Ovary (tissue), 10 donors: ENCODE measurements at places on chromosomes 6 and 20.

- no peak for DNase-seq
Observed at GRCh38 chr6:145561095-145562072, 173.9 kb downstream of the EPM2A start.

DNA sequence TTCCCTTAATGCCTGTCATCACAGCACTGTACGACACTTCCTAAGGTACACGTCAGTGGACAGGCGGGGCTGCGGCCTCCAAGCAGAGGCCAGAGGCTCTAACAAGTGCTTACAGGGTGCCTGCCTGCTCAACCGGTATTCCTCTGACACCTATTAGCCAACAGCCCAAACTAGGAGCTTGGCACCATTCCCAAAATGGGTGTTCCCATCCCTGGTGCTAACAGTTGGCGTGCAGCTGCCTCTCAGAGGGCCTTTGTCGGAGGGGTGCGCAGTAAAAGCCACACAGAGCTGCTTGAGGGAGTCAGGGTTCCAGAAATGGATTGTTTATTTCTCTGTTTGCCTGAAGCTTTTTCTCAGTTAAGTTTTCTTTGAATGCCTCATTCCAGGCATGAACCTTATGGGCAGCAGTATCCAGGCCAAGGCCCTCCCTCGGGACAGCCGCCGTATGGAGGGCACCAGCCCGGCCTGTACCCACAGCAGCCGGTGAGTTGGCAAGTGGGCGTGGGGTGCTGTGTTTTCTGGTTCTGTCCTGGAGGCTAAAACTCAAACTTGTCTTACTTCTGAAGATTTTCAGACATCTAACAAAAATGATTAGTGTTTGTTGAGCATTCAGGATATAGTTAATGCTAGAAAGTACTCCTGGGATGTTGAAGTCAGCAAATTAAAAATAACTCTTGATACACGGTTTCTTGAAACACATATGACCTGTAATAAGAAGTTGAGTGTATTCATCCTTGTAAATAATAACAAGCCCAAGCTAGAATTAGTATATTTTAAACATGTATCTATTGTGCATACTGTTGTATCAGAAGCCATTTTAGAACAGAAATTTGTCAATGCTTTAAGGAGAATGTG lies 124.7 kb downstream of the TMEM242 start:
- DNase-seq, result no peak

DNA sequence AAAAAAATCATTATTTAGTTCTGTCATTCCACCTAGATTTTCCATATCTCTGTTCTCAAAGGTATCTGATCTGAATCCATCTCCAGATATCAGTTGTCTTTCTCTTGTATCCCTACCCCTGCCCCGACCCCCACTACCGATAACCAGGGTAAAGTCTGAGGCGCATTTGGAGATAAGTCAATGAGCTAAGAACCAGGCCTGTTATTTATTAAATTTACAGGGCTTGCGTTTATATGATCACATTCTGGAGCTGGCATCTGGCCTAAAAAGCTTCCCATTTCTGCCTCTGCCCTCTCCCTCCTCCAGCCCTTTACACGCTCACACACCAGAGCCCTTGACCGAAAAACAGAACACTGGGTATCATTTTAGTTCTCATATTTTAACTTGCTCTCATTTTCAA lies 144.7 kb downstream of the ALDH8A1 start:
- DNase-seq, result no peak

- no peak for DNase-seq
Observed at GRCh38 chr6:153852481-153852880, 186.6 kb upstream of the OPRM1 start.

- DNase-seq, result no peak
Observed at GRCh38 chr6:116385459-116385802, 14.7 kb downstream of the DSE start.

- no peak for DNase-seq
Observed at GRCh38 chr6:21213492-21213891, 380.1 kb upstream of the SOX4 start.

GRCh38 chr6:132959639-132960326 lies 145.4 kb downstream of the RPS12 start:
- DNase-seq, result no peak

- DNase-seq, result no peak
Observed at GRCh38 chr20:19885594-19885938, 127.5 kb downstream of the RIN2 start.

DNA sequence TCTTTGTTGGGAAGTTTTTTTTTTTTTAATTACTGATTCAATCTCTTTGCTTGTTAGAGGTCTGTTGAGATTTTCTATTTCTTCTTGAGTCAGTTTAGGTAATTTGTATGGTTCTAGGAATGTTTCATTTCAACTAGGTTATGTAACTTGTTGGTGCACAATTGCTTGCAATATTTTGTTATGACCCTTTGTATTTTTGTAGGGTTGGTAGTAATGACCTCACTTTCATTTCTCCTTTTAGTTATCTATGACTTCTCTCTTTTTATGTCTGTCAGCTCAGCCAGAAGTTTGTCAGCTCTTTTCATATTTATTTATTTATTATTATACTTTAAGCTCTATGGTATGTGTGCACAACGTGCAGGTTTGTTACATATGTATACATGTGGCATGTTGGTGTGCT lies 51.1 kb upstream of the SLC24A3 start:
- no peak for DNase-seq

DNA sequence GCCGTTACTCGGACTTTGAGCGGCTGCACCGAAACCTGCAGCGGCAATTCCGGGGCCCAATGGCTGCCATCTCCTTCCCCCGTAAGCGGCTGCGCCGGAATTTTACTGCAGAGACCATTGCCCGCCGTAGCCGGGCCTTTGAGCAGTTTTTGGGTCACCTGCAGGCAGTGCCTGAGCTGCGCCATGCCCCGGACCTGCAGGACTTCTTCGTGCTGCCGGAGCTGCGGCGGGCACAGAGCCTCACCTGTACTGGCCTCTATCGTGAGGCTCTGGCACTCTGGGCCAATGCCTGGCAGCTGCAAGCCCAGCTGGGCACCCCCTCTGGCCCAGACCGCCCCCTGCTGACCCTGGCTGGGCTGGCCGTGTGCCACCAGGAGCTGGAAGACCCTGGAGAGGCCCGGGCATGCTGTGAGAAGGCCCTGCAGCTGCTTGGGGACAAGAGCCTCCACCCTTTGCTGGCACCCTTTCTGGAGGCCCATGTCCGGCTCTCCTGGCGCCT lies 7.2 kb downstream of the SNX21 start:
- peak; percentile 47 for DNase-seq

DNA sequence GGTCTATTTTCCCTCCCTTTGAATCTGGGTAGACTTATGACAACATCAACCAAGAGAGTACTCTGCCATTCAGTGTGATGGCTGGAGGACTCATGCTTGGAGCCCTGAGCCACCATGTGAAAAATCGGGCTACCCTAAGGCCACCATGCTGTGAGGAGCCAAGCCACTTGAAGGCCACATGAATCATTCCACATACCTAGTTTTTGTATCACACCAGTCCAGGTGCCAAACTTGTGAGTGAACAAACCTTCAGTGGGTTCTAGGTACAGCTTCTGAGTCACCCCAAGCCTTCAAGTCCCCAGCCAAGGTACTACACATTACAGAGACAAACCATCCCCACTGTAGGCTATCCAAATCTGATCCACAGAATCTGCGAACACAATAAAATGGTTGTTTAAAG lies 37.4 kb upstream of the E2F3 start:
- no peak for DNase-seq

GRCh38 chr20:18395544-18395943 lies 71.3 kb downstream of the DZANK1 start:
- DNase-seq, result no peak

- no peak for DNase-seq
Observed at GRCh38 chr20:34175879-34176278, 63.8 kb upstream of the EIF2S2 start.

DNA sequence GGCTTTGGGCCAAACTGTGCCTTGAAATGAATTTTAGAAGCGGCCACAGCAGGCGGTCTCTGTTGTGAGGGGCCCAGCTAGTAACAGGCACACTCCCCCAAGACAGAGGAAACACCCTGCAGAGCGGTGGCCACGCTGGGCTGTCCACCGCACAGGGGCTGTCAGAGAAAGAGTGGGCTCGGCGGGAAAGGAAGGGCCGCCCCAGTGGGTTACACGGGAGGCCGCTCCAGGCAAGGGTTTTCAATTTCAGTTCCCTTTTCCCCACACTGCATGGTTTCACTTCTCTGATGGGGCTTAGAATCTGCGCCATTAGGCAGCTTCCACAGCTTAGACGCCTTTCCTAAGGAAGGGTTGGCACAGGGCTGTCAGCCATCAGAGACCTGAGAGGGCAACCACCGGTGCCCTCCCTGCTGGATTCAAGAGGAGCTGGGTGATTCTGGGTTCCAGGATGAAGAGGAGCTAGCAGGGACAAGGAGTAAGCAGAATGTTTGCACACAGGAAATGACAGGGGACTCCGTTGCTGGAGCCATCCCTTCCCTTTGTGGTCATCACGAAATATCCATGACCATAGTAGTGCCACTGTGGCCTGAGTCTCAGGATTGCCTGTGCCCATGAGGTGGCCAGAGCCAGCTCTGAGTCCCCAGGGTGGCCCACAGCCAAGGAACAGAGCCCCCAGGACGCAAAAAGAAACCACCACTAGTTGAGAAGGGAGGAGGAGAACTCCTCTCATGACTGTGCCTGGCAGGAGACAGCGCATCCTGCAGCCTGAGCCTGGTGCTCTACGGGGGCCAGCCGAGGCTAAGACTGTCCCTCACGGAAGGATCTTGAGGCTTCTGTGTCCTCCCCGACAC lies 282.7 kb downstream of the NRN1 start:
- DNase-seq, result no peak

GRCh38 chr6:32954986-32955802 lies 2.3 kb upstream of the HLA-DMA start:
- no peak for DNase-seq

DNA sequence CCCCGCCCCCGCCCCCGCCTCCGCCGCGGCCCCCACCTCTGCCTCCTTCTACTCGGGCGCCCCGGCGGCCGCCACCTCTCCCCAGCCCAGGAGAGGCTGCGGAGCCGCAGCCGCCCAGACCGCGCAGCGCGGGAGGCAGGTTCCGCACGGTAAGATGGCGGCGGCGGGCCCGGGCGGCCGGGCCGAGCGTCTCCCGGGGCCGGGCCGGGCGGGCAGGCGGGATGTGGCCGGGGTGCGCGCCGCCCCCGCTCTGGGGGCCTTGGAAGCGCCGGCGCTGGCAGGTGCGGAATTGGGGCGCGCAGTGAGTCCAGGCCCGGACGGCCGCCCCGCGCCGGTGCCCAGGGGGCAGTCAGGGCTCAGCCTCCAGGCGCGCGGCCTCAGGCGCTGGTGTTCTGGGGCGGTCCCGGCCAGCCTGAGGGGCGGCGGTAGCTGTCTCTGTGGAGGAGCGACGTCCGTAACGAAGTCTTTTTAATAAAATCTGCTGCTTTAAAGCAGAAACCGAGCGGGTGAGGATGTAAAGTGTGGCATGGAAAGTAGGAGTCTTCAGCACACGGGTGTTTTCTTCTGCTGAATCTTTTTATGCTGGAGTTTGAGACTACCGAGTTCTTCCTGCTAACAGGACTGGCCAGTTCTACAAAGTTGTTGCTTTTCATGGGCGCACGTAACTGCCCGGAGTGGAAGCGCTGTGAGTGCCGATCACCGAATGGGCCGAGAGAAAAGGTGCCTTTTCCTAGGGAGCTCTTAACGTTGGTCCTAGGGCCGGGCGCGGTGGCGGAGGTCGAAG lies at the start of gene GID8:
TSS of gene GID8 (plus strand) at position 43 of the 784 bp plus-strand sequence. CDS start 3,356 bp downstream, outside the sequence.
- DNase-seq, result peak; percentile 33

DNA sequence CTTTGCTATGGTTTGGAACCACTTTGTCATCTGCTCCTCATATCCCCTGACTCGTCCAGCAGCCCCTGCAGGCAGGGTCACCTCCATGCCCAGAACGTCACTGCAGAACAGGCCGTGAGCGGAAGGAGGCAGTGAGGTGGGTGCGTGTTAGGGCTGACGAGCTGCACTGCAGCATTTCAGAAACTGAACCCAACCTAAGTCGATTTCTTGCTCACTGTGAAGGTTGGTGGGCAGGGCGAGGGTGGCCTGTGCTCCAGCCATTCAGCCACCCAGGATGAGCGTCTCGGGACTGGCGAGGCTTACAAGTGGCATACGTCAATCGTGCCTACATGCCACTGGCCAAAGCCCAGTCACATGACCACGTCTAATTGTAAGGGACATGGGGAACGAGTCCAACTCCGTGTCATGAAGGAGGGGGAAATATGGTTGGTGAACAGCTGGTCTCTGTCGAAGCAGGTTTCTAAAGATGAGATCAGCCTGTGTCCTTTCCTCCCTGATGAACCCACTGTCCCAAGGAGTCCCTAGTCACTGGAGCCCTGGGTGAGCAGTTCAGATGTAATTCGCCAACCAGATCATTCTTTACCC lies 289.1 kb downstream of the TAF4 start:
- DNase-seq, result no peak

DNA sequence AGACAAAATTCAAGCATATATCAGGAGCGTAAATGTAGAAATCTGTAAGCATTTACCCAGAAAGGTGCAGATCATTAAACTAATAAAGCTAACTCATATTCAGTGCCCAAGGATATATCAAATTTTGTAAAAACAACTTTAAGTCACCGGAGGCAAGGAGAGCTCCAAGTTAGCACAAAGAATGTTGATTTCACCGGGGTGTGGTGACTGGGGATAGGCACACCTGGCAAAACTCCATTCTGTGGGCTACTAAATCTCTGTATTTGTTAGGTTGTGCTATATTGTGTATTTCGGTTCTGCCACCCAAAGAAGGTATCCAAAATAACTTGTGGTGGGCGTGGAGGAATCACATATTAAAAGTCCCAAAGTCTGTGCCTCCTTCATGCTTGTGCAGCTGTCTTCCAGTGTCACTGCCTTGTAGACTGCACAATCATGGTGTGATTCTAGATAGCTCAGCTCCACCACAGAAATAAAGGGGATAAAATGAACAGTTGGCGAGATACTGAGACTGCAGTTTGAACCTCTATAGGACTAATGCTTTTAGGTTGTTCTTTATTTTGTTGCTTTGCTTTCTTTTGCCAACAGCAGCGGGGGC lies 111.6 kb downstream of the GMDS start:
- no peak for DNase-seq

- DNase-seq, result peak; percentile 33
Observed at GRCh38 chr6:140979642-140980091, 1153.1 kb upstream of the GJE1 start.

DNA sequence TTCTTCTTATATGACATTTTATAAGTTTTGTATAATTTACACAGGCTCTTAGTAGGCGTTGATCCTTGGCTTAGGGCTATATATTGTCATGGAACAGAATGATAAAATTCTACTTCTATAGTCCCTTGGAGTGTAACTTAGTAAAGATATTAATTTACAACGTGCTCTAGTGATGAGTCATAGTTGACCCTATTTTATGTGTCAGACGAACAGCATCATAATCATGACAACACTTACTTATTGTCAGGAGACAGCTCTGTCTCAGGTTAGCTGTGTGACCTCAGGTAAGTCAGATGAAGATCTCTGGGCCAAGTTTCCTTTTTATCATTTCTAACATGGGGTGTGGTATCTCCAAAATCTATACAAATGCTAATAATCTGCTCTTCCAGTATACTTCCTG lies 473.5 kb downstream of the UTRN start:
- no peak for DNase-seq
